NCI-H2081 (cell line): ENCODE measurements at places on chromosomes 2 and 18.

- DNase-seq = peak; percentile 81
These were observed 55.4 kb upstream of the GLI2 start for GRCh38 chr2:120680136-120680761.

GRCh38 chr2:230179907-230180306, 39.9 kb downstream of the SP110 start:
- no peak for DNase-seq

- no peak for DNase-seq
These were observed 710.6 kb upstream of the ZEB2 start for GRCh38 chr2:145230546-145230945.

GRCh38 chr2:12718015-12718671, 1.4 kb downstream of the TRIB2 start:
- peak; percentile 59 for DNase-seq

GRCh38 chr18:9608728-9609127, 5.6 kb downstream of the PPP4R1 start:
- DNase-seq = no peak

- no peak for DNase-seq
These were observed at the start of gene TXNDC2 for GRCh38 chr18:9885170-9886004. Gene TXNDC2, plus strand, starts transcription at chr18:9885973. Its CDS starts 708 bp downstream, at chr18:9886681.

GRCh38 chr2:140014204-140014546, 1234.0 kb upstream of the NXPH2 start:
- DNase-seq = no peak

GRCh38 chr2:28318023-28318422, 74.6 kb upstream of the FOSL2 start:
- no peak for DNase-seq

DNA sequence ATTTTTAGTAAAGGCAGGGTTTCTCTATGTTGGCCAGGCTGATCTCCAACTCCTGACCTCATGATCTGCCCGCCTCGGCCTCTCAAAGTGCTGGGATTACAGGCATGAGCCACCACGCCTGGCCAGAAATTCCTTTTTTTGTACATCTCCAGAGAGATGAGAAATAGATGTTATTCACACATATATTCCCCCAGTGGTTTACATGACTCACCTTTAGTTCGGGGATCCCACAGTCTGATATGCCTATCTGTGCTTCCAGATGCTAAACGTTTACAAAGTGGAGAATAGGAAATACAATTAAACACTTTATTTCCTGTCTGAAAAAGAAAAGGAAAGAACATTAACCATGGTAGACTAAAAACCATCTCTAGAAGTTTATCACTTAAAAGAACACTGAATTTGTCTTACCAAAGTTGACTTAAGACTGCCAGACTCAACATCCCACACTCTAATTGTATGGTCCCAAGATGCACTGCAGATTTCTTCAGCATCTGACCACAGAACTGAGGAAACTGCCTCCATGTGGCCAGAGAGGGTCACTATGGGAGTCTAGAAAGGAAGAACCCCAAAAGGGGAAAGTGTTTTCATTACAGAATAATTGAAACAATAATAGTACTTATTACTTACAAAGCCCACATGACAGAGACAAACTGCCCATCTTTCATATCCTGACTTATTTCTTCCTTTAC, 12.6 kb upstream of the ICA1L start:
- no peak for DNase-seq

GRCh38 chr2:234166531-234166930, 116.0 kb downstream of the SPP2 start:
- no peak for DNase-seq

DNA sequence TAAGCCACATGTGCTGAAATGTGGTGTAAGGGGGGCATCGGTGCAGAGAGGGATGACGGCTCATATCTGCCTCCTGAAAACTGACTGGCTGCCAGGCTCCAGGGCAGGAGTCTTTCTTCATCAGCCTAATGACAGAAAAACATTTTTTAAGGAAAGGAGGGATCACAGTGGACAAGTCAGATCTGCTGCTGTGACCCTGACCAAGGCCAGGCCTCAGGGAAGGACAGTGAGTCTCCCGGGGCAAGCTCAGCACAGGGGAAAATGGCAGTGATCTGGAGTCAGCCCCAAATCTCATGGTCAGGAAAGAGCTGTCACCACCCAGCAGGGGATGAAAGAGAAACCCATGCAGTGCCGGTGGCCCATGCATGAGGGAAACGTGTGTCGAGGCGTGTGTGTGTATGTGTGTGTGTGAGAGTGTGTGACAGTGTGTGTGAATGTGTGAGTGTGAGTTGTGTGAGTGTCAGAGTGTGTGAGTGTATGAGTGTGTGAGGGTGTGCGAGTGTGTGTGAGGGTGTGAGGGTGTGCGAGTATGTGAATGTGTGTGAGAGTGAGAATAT, 134.5 kb downstream of the INHBB start:
- DNase-seq = no peak

GRCh38 chr18:79524181-79525078, 128.7 kb downstream of the NFATC1 start:
- DNase-seq = no peak

DNA sequence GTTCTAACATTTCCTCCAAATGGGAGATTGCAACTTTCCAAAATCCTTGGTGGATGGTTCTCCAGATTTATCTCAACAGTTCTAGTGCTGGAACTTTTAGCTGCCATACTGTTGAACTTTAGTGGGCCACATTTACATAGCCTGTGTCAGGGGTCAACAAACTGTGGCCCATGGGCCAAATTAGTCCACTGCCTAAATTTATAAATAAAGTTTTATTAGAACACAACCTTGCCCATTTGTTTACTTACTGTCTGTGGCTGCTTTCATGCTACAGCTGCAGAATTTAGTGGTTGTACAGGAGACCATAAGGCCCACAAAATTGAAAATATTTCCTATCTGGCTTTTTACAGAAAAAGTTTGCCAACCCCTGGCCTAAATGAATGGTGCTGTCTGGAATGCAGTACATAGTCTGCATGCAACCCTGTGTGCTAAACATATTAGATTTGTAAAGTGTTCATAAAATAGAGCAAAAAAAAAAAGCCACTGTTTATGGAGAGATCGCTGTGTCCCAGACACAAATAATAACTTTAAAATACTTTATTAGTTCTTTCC, 30.3 kb downstream of the MGAT5 start:
- DNase-seq = no peak
